EL (cell line): ENCODE measurements at places on chromosomes 3 and 15.

- DNase-seq: peak; percentile 19
These were observed 10.1 kb upstream of the GOLGA8J start for GRCh38 chr15:30072630-30073029.

- no peak for DNase-seq
These were observed 35.4 kb downstream of the RNU5B-1 start for GRCh38 chr15:65339920-65340319.

GRCh38 chr15:84600331-84600686, 500 bp upstream of the ZSCAN2 start:
- peak; percentile 85 for DNase-seq

DNA sequence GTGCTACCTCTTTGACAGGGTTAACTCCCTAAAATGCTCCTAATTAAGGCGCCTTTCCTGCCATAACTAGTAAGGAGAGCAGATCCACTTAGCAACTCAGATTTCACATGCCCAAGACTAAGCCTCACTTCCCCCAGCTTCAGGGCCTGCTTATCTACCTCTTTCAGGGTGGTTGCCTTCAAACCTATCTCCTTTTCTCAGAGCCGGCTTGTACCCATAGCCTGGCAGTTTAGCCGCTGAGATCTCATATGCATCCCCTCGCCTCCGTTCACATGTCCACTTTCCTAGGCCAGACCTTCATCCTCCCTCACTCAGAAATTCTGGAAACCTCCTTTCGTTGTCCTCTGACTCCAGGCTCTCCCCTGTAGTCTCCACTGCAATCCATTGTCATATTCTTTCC, 1.0 kb upstream of the FSTL1 start:
- peak; percentile 14 for DNase-seq

DNA sequence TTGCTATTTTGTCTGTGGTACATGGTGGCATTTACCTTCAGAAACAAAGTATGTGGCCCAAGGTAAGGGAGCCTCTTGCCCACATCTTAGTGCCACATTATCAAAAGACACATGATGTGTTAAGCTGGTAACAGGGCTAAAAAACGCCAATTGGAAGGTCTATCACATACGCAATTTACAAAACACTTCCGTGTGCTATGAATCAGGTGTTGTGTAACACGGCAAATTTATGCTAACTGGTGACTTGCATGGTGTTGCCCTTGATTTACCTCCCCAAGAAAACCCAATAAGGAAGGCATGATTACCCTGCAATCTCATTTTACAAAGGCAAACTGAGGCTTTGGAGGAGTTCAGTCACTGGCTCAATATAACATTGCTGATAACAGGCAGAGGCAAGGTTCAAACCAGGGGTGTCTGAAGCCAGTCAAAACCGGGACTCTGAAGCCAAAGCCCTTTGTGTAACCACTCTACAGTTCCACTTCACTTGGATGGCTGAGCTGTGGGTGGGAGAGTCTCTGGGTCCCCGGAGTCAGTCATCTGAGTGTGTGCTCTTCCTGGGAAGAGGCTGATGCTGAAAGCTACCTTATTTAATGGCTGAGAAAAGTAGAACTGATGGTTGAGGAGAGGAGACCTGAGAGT, 103.9 kb upstream of the BCL6 start:
- DNase-seq: no peak

DNA sequence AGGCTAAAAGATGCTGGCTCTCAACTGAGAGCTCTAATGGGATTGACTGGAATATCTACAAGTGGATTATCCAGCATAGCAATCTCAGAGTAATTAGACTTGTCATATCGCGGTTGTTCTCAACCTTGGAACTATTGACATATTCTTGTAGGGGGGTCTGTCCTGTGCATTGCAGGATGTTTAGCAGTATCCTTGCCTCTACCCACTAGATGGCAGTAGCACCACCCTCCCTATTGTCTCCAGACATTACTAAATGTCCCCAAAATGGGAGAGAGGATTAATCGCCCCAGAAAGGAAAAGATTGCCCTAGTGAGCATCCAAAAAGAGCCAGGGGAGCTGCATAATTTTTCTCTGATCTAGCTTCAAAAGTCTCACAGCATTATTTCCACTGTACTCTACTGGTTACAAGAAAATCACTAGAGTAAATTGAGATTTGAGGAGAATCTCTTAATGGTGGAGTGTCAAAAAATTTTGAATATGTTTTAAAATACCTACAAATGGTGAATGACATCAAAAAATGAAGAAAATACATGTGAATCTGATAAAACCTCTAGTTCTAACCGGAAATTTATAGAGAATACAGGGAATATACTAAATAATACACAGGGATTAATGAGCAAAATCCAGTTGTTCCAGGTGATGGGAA, 388.2 kb upstream of the AGTR1 start:
- peak; percentile 66 for DNase-seq

- DNase-seq: peak; percentile 28
These were observed 32.4 kb downstream of the ACAN start for GRCh38 chr15:88835646-88836045.

GRCh38 chr3:68855620-68856019, 76.7 kb downstream of the TAFA4 start:
- no peak for DNase-seq

DNA sequence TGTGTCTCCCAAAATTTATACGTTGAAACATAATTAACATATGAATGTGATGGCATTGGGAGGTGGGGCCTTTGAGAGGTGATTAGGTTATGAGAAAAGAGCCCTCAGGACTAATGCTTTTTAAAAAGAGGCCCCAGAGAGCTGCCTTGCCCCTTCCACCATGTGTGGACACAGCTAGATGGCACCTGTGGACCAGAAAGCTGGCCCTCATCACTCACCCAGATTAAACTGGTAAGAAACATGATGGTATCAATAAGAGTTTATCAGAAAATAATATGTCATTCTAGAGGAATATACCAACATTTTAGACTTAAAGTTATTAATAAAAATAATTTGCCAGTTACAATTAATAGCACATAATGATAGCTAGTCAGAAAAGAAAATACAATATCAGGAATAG, 25.2 kb upstream of the FAN1 start:
- DNase-seq: no peak

GRCh38 chr3:71258116-71258515, 325.4 kb downstream of the FOXP1 start:
- peak; percentile 59 for DNase-seq

DNA sequence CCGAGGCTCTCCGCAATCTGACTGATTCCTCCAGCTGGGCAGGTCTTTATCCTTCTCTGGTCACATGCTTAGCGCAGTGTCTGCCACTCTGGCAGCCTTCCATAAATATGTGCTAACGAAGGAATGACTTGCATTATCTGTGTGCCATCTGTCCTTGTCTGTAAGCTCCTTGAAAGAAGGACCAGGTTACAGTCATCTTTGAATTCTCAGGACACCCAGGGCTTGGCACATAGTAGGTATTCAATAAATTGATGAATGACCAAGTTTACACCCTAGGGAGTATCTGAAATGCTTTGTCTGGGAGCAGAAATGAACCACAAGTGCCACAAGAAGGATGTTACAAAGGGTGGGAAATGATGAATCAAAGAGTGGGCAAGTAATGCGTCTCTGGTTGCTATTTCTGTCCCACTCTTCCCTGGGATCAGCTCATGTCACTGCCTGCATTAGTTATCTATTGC, 16.5 kb upstream of the FAM3D start:
- DNase-seq: no peak

DNA sequence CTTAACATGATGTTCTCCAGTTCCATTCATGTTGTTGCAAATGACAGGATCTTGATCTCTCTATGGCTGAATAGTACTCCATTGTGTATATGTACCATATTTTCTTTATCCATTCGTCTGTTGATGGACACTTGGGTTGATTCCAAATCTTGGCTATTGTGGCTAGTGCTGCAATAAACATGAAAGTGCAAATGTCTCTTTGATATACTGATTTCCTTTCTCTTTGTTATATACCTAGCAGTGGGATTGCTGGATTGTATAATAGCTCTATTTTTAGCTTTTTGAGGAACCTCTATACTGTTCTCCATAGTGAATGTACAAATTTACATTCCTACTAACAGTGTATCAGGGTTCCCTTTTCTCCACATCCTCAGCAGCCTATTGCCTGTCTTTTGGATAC, 5.9 kb upstream of the RBP2 start:
- no peak for DNase-seq

GRCh38 chr3:12454076-12454815, 30.0 kb upstream of the TSEN2 start:
- peak; percentile 54 for DNase-seq

DNA sequence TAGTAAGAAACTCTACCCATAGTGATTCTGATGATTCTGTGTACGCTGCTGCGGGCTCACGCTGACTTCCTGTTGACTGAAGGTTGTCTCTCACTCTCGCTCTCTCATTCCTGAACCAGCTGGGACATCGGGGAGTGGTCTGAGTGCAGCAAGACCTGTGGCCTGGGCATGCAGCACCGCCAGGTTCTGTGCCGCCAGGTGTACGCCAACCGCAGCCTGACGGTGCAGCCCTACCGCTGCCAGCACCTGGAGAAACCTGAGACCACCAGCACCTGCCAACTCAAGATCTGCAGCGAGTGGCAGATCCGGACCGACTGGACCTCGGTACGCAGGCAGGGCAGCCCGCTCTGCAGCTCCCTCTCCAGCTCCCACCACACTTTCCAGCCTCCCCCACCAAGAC, 63.6 kb upstream of the NR2E3 start:
- DNase-seq: no peak

DNA sequence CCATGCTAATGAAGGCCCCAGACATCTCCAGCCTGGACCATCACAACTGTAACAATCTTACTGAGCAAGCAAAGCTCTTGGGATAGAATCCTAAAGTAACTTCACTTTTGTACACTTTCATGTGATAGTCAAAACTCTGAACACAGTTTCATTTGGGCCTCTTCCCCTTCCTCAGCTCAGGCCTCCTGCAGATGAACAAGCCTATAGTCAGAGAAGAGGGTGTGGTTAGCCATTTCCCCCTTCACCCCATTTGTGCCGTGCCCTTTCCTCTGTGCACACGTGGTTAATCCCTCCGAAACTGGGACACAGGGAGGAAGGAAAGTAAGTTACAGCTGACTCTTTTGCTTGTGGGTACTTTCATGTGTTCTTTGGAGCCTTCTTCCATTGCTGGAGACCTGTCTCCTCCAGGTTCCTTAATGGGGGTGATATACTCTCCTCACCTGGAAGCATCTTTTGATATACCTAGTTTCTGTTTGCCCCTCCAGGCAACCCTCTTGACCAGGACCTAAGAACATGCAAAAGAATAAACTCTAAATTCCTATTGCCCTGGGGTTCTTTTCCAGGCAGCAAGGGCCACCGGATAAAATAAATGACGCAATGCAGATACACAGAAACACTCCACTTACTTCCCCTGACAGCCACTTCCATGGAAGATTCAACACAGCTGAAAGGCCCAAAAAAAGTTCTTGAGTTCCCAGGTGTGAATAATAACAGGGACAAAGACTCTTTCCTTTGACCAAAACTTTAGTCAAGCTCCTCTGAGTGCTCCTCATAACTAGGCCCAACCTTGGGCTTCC, 29.6 kb upstream of the CSTA start:
- DNase-seq: no peak

- peak; percentile 90 for DNase-seq
These were observed 187.2 kb downstream of the SHQ1 start for GRCh38 chr3:72661115-72661457.

- no peak for DNase-seq
These were observed 436.4 kb downstream of the NAALADL2 start for GRCh38 chr3:175295248-175296130.
